ENCODE measurements at places on chromosomes 11 and 22.

GRCh38 chr11:59801981-59802638, 8.5 kb downstream of the MRPL16 start:
- DNase-seq = peak; percentile 6

DNA sequence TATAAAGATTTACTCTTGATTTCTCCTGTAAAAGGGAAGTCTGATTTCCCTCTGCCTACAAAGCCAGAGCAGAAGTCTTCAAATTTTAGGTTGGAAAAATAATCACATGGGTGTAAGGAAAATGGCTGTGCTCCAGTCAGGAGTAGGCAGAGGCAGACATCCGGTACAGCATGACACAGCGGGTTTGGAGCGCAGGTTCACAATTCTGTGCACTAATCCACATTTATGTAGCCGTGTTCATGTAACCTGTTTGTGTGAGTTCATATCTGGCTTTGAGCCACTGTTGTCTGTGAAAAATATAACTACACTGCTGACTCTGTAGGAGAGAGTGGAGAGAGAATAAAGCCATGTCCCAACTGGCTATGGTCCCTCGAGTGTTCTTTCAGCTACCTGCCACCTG, 248.0 kb downstream of the CASP12 start:
- DNase-seq = no peak

GRCh38 chr11:94521684-94522083, 9.4 kb downstream of the C11orf97 start:
- DNase-seq = peak; percentile 60

DNA sequence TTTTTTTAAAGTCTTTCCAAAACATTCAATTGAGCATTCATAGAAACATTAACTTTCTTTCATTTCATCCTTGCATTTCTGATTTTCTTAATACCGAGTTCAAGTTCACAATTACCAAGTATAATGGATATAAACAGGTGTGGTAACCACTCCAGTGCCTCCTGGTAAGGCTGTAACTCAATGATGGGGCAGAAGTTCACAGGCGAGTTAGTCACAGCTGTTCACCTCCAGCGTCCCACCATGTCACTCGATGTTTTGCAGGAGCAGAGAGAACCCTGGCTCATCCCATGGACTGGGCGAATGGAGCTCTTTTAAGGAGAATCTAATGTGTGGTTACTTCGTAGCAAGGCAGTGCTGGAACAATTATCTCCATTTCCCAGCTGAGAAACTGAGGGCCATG, 94.4 kb upstream of the ALX4 start:
- no peak for DNase-seq

GRCh38 chr22:38403812-38404211, 51.2 kb downstream of the KCNJ4 start:
- no peak for DNase-seq

- no peak for DNase-seq
These were observed 289.7 kb downstream of the ST3GAL4 start for GRCh38 chr11:126645186-126645585.

- peak; percentile 58 for DNase-seq
These were observed 33.4 kb upstream of the APOL5 start for GRCh38 chr22:35684270-35684700.

DNA sequence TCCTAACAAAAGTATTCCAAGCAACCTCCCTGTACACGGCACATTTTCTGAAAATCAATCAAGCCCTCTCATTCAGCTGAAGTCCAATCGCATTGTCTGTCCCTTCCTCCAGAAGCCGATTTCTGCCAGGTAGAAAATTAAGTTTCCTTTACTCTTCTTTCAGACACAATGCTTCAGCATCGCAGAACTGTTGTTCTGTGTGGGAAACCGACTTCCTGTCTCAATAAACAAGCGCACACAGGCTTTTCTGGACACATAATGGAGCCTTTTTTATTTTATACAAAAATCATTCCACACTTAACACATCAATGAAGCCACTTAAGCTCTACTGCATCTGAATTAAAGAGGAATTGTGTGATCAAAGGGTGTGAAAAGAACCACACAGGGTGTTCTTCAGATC, 75.6 kb downstream of the BLID start:
- peak; percentile 11 for DNase-seq

DNA sequence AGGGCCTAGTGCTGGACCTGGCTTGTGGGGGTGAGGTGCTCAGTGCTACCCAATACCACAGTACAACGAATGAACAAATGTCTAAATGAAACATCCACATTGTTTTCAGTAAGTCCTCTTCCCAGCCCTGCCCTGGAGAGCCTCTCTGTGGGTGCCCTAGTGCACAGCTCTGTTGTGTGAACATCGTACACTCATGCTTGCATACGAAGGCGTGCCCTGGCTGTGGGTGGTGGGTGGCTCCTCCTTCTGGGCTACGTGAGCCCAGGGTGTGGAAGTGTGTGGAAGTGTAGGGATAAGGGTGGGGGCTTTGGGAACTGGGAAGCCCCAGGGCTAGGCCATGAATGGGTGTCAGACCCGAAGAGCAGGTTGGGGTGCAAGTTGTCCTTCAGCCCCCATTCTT, 592 bp upstream of the NLRX1 start:
- no peak for DNase-seq

Data from SK-MEL-5 (cell line).